Spinal cord (tissue), 10 donors: ENCODE measurements at places on chromosomes 12 and 14. TPM values are rescaled to one million over a fixed set of nuclear protein-coding genes. Genes with fewer than 3 reads are reported as not detected.

- no peak for DNase-seq
Measured at GRCh38 chr12:121783766-121784165, 9.7 kb downstream of the RHOF start.

DNA sequence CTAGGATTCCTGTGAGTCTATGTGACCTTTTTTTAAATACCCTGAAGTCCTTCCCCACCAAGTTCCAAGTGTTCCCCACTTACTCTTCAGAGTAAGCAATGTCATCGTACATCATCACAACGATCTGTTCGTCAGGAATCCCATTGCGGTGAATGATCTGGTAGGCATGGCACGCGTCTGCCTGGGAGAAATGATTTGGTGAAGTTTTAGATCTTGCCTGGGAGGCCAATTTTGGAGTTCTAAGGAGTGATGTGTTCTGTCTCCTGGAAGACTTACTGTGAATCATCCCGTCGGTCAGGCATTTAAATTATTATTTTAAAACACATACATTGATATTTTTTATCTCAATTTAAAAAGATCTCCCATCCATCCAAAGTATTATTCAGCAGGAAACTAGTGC lies 29.8 kb downstream of the LGMN start:
- no peak for DNase-seq

DNA sequence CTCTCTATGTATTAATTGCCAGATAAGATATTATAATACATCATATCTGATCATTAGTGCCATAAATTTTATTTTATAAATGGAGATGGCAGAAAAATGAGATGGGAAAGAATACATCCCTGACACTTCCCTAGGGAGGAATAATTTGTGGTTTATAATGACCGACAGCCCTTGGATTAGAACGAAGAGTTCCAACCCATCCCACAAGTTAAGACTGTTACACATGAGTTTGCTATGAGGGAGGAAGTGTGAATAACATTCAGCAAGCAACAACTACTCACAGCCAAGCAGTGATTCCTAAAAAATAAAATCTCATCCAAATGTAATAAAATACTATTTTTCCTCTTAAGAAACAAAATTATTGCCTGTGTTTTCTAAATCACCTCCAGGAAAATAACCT lies 299.0 kb downstream of the CCDC91 start:
- no peak for DNase-seq

- no peak for DNase-seq
Measured at GRCh38 chr12:88179436-88180014, 37.4 kb downstream of the TMTC3 start.

GRCh38 chr12:65924716-65925115 lies 100.4 kb downstream of the HMGA2 start:
- DNase-seq: no peak

- no peak for DNase-seq
Measured at GRCh38 chr14:62689733-62690132, 355.5 kb downstream of the KCNH5 start.

GRCh38 chr12:106343214-106343528 lies 14.4 kb upstream of the POLR3B start:
- no peak for DNase-seq

DNA sequence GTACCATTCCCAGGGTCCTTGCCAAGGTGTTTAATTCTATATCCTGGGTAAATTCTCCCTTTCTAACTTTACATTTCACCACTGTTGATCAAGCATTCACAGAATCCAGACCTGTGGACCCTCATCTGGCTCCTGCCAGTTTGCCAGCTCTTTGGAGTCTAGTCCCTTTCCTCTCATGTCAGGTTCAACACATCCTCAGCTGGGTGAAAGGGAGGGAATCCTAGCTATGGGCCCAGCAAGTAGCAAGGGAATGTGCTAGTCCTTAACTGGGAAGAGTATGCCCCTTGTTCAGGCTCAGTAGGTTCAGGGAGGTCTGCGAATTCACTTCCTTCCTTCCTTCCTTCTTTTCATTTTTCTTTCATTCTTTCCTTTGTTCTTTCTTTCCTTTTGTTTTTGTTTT lies 38.2 kb upstream of the HMGA2 start:
- DNase-seq: no peak

- no peak for DNase-seq
Measured at GRCh38 chr12:53768976-53769375, 17.2 kb upstream of the CISTR start.

DNA sequence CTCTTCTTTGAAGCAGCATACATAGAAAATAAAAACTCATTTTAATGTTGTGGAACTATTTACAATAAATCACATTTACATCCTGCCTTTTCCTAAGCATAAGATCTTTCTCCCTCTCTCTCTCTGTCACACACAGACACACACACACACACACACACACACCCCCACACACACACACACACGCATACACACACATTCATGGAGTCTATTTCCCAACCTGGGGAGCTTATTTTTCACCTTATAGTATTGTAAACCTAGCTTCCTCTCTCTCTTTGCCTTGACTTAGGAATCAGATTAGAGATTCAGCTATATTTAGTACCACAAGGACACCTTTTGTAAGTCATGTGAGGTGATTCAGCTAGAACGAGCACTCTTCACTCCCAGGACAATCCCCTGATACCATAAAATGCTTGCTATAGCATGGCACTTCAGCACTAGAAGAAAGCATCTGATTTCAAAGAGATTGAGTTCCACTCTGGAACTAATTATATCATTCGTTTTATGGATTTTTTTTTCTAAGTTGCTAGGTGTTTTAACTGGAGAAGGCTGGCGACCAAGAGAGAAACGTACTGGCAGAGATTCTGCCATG lies 23.6 kb downstream of the TMEM30B start:
- DNase-seq: no peak

DNA sequence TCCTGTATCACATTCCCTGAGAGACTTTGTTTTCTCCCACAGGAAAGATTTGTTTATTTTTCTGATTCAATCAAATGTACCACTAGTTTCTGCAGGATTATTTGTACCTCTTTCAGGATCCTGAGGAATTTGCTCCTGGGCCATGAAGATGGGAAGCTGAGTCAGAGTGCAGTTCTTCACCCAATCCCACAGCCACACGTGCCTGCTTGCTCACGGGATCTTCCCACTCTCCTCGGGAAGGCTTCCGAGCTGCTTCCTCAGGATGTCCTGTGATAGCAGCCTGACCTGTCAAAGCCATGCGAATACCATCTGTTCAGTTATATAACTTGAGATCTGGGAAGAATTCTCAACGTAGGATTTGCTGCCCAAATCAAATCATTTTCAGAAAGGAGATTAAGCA lies 41.8 kb upstream of the HIF1A start:
- no peak for DNase-seq

- DNase-seq: no peak
Measured at GRCh38 chr14:31993521-31993951, 83.6 kb upstream of the ARHGAP5 start.

DNA sequence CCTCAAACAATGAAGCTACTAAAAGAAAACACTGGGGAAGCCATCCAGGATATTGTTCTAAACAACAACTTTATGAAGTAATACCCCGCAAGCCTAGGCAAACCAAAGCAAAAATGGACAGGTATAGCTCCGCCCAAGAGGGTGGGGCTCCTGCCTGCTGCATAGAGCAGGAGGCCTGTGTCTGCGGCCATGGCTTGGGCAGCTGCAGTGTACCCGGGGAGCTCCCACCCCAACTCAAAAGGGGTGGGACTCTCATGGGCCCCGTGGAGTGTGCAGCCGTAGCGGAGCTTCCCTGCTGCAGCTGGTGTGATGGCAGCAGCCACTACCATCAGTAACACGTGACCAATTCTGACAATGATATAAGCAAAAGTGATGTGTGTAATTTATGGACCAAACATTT lies 264.2 kb upstream of the KITLG start:
- DNase-seq: no peak

DNA sequence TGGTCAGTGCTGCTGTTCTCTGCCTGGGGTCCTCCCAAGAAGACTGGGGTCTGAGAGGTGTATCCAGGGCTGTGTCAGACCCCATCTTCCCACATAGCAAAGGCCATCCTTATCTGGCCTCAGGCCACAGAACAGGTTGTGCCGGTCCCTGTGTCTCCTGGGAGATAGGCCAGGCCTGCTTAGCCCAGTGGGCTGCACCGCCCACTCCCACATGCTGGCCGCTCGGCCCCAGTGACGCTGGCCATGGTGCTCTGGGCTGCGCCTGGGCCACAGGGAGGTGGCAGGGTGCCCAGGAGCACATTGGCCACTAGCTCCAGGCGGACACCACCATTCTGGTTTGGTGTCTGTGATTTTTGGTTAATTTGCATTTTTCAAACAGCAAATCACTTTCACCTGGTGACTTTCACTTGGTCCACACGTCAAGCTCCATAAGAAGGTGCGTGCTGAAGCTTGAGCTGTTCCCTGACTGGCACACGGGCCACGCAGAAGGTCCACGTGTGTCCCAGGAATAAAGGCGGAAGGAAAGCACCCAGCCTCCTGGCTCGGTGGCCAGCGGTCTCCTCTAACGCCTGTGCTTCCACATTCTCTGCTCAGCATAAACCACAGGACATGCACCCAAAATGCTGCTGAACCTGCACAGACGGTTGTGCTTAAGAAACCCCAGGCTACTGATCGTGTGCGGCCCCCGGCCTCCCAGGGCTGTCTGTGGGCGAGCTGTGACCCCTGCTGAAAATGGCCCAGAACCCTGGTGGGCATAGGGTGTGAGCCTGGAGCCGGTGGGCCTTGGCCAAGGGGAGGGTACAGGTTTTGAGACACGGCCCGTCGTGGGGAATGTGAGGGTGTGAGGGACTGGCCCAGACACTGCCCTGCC lies 4.6 kb downstream of the FBRSL1 start:
- DNase-seq: no peak

- no peak for DNase-seq
Measured at GRCh38 chr12:12098691-12099015, 27.9 kb downstream of the BCL2L14 start.

DNA sequence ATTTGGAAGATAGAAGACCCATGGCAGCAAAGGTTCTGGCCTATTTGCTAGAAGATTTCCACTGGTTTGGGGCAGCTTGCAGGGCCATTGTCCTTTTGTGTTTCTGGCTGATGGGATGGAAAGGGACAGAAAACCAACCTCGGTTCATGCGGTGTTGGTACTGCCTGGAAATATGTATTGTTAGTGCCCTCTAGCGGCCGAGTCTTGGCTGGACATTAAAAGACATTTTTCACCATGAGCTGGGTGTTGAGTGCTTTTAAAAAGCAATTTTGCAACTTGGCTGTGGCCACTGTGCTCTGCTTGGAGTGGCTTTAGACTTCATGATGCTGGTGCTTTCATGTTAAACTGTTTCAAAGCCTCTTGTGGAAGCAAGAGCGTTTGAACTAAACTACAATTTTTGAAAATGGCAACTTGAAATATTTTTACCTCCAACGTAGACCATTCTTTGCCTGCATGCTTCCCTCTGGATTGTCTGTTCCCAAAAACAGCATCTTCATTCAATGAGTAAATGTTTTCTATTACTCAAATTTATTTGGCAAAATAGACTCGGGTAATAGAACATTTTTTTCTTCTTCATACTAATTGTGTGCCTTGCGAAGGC lies 102.7 kb upstream of the TBX5 start:
- DNase-seq: peak; percentile 94

DNA sequence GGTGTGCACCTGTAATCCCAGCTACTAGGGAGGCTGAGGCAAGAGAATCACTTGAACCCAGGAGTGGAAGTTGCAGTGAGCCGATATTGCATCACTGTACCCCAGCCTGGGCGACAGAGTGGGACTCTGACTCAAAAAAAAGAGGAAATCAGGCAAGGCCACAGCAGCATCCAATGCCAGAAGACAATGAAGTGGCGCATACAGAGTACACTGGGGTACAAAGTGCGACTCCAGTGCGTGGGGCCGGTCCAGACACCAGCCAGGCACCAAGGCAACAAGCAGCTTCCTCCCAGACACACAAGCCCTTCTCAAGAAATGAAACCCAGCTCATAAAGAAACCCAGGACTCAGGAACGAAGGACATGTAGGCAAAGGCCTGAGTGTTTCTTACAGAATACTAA lies 28.2 kb downstream of the TTC7B start:
- no peak for DNase-seq

- DNase-seq: no peak
Measured at GRCh38 chr12:10363914-10364814, 25.7 kb downstream of the KLRK1 start.

- no peak for DNase-seq
Measured at GRCh38 chr12:94534278-94534677, 74.6 kb upstream of the CEP83 start.

DNA sequence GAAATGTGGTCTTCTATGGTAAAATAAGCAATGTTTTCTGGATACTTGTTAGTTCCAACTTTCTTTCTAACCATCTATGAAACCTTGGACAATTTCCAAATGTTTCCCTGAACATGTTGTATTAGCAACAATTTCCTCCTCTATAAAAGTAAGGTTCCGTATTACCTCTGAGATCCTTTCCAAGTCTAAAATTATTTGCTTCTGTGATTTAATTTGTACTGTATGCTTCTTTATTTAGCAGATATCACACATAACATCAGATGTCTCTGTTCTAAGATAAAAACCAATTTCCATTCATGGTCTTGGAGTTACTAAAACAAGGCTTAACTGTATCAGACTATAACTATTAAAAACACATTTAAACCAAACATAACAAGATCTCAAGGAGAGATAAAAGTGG lies 177.2 kb downstream of the FOXA1 start:
- DNase-seq: no peak

GRCh38 chr12:46386877-46387629 lies 14.5 kb upstream of the SLC38A2 start:
- peak; percentile 36 for DNase-seq

GRCh38 chr12:72602581-72602980 lies 330.4 kb downstream of the TRHDE start:
- peak; percentile 6 for DNase-seq

GRCh38 chr12:70508178-70508577 lies 129.1 kb downstream of the PTPRB start:
- DNase-seq: no peak

- no peak for DNase-seq
Measured at GRCh38 chr12:68189821-68190242, 30.3 kb upstream of the IFNG start.

DNA sequence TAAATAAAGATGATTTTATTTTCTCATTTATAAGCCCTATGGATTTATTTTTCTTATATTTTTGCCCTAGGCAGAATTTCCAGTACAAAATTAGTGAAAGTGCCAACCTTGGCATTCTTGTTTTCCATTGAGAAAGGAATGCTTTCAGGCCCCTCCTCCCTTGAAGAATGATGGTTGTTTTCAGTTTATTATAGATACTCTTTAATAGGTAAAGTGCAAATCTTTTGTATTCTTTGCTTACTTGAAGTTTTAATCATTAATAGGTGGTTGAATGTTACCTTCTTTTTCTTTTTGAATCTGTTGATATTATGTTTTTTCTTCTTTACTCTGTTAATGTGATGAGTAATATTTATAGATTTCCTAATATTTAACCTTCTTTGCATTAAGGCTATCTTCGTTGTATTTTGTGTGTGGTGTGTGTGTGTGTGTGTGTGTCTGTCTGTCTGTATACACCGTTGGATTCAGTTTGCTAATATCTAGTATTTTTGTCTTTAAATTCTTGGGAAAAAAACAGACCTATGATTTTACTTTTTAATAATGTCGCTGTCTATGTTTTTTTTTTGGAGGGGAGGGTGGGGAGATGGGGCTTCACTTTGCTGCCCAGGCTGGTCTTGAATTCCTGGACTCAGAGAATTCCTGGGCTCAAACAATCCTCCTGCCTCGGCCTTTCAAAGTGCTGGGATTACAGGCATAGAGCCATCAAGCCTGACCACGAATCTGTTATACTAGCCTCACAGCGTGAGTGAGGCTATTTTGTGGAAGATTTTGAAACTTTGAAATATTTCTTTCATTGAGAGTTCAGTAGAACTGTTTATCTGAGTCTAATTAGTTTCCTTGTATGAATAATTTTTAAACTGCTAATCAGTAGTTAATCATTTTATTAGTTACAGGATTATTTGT lies 13.5 kb downstream of the SRGAP1 start:
- DNase-seq: no peak

The BBOF1 gene
- 15.1 TPM for polyA plus RNA-seq

The CCDC197 gene
- not detected for polyA plus RNA-seq

The KLRD1 gene
- 0.41 TPM for polyA plus RNA-seq

The BCAT1 gene
- 15.6 TPM for polyA plus RNA-seq

The CAPZA3 gene
- not detected for polyA plus RNA-seq
